Foreskin fibroblast (primary cell): ENCODE measurements at places on chromosomes 12 and 14.

GRCh38 chr14:60648249-60648933 lies 886 bp downstream of the SIX1 start:
- no peak for DNase-seq

- no peak for DNase-seq
These were observed 25.0 kb downstream of the RTL1 start for GRCh38 chr14:100878271-100879146.

GRCh38 chr14:94213741-94214140 lies 39.6 kb downstream of the PPP4R4 start:
- no peak for DNase-seq

- DNase-seq, result peak; percentile 97
These were observed 39.9 kb downstream of the LTBP2 start for GRCh38 chr14:74571901-74572725.

DNA sequence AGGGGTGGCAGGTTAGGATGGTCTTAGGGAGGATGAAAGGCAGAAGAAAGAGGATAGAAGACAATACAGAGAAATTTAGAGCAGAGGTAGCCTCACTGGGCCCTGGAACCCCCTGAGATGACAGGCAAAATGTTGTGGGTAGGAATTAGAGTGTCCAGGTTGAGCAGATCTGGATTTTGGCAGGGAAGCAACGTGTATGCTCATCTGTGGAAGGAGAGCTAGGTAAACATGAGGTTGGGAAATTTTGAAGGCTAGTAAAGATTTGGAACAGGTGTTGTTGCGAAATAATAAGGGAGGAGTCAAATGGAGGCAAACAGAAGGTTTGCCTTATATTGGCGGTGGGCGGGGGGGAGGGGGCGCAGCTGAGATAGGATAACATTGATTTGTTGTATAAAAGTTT lies 5.3 kb downstream of the HSD17B6 start:
- no peak for DNase-seq

DNA sequence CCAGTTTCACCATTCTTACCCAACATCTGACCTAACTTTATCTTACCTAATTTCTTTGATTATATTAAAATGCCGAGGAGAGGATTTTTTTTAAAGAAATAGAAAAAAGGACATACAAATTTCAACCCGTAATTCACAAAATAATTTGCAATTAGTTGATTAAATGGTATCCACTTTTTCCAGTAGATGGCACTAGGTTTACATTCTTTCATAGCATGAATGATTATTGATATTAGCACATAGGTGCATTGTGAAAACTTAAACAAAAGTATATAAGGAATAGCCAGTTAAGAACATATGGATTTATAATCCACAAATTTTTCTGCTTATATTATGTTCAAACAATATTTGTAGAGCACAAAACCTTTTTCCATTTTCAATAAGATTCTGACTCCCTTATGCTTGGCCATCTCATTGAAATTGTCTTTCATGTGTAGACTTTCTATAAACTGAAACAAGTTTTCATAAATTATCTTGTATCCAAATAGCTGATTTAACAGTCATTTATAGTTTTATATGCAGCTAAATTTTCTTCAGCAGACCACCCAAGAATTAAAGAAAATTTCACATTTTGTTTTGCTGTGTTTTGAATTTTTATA lies 35.3 kb downstream of the MSRB3 start:
- DNase-seq, result peak; percentile 67
